ENCODE measurements at places on chromosomes 7 and 10.

- no peak for DNase-seq
Measured at GRCh38 chr10:88156341-88156740, 292.9 kb downstream of the PTEN start.

DNA sequence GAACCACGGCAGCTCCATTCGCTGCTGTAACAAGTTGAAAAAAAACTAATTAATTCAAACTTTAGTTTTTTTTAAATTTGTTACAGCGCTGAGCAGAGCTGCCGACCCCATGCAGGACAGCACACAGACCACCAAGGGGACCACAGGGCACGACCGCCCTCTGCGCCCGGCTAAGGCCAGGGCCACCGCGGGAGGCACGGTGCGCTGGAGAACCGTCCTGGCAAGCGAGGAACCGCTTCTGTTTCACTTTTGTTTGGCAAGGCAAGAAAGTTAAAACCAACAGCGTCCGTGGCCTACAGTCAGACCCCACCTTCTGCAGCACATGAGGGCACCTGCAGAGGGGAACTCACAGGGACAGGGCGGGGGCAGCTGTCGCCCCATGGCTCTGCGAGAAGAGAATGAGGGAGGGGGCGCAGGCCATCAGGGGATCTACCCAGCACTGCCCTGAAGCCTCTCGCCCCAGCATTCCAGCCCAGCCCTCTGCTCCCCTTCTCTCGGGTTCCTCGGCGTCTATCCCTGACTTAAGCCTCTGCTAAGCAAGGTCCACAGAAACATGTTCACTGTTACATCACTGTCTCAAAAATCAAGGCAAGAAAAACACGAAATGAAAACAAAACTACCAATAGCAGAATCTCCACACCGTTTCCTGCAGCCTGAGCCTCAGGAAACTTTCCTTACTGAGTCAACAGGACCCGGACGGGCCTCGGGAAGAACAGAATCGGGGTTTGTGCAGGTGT is 204.4 kb downstream of the DIP2C start:
- DNase-seq: no peak

- DNase-seq: no peak
Measured at GRCh38 chr10:72015841-72016240, 51.6 kb downstream of the CHST3 start.

DNA sequence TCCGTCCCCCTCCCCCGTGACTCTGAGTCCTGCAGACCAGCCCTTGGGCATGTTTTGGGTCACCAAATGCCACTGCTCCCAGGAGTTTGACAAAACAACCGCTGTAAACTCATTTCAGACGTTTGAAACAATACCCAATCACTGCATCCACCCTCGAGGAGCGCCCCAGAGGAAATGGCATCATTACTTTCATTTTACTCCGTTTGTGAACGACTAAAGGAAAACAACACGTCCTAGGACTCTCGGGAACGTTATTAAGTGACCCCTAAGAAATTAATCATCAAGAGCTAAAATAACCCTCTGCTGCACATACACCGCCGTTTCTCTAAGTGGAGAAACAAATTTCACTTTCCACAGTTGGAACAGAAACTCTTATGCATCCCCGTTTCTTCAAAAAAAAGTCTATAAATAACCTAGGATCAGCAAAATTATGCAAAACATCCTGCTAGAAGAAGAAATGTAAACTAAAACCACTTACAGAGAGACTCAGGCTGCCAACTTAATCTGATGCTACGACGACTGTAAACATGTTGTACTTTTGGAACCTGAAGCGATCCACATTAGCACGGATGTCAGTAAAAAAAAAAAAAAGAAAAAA is 109.9 kb upstream of the EFCAB10 start:
- DNase-seq: peak; percentile 74

GRCh38 chr7:127904670-127904985 is 126.6 kb downstream of the LRRC4 start:
- no peak for DNase-seq

GRCh38 chr10:121593281-121594075 is 4.8 kb downstream of the FGFR2 start:
- no peak for DNase-seq

- no peak for DNase-seq
Measured at GRCh38 chr10:67550046-67550445, 145.9 kb downstream of the CTNNA3 start.

- DNase-seq: peak; percentile 69
Measured at GRCh38 chr7:69739190-69739589, 140.9 kb downstream of the AUTS2 start.
